ENCODE measurements at places on chromosomes 1 and 21.

- no peak for DNase-seq
Observed at GRCh38 chr1:71001624-71002023, 46.0 kb downstream of the PTGER3 start.

DNA sequence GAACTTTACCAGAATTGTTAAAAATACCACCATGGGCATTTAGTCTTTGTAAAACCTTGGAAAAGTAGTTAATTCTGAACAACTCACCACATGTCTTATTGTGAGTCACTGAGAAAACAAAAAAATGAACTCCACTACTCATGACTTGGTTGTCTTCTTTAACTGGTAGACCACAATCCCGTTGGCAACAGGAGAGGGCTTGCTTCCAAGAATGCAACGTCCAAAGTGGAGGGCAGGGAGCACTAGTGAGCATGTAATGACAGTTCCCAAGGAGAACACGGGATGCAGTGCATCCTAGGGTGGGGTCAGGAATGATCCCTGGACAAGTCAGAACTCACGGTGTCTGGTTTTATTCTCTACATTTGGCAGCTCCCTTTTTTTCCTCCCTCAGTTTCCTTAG, 15.2 kb upstream of the HMCN1 start:
- DNase-seq, result no peak

GRCh38 chr21:37874904-37875780, 41.1 kb downstream of the KCNJ6 start:
- no peak for DNase-seq

- DNase-seq, result no peak
Observed at GRCh38 chr21:39314143-39315027, 953 bp upstream of the BRWD1 start.

DNA sequence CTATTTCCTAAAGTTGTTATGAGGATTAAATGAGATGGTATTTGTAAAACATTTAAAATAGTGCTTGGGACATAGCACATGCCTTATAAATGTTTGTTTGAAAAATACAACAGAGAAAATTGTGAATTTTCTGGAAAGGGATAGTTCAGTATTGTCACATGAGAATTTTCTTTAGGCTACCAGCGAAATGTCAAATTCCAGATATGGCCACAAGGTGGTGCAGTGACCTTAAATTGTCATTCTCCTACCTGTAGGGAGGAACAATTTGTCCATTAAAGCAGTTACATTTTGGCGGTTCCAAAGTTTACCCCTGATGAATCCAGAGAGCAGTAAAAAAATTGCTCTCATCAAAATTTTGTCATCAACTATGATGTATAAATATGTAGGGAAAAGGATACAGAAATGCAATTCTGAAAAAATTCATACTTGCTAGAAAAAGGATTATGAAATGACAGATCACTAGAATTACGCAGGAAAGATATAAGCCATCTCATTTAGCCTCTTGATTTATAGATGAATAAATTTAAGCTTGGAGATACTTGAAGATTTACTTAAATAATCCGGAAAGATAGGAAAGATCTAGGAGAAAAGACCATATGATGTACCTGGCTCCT, 50.2 kb upstream of the TSHB start:
- DNase-seq, result no peak

- DNase-seq, result no peak
Observed at GRCh38 chr1:7390604-7391000, 380.5 kb upstream of the VAMP3 start.

DNA sequence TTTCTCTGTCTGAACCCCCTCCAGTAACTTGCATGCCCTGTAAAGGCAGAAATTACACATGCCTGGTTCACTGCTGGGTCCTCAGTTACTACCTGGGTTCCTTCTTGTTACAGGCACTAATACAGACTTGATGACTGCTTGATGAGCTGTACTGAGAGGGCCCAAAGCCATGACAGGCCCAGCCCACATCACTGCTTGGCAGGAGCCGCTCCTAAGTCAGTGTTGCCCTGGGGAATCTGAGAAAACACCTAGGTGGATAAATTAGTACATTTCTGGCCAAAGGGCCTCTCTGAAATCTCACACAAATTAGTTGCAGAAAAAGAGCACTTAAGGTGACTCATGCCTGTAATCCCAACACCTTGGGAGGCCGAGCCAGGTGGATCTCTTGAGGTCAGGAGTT, 37.8 kb upstream of the IRF2BP2 start:
- no peak for DNase-seq

GRCh38 chr1:61222240-61222639, 139.9 kb downstream of the NFIA start:
- DNase-seq, result no peak

GRCh38 chr1:18373882-18374493, 106.7 kb upstream of the KLHDC7A start:
- no peak for DNase-seq

DNA sequence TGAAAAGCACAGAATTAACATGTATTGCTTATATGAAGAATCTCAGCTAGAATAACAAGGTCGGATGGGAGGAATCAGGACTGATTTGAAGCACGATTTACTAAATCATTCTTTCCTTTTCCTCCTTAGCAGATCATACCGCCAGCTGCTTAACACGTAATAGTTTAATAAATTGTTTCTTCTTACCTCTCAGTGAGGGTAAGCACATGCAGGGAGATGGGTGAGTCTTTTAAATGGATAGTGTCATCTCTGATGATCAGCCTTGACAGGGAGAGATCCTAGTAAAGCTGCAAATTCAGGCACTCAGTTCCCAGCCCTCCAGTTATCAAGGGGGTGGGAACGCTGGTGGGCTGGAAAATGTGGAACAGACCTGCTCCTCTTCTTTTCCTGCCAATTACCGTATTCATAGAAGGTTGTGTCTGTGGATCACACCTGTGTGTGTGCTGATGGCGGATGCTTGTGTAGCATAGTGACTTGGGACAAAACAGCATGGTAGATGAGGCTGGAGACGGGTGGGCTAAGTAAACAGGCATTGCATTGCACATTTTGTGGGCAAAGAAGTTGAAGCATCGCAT, 30.7 kb downstream of the NTPCR start:
- no peak for DNase-seq

DNA sequence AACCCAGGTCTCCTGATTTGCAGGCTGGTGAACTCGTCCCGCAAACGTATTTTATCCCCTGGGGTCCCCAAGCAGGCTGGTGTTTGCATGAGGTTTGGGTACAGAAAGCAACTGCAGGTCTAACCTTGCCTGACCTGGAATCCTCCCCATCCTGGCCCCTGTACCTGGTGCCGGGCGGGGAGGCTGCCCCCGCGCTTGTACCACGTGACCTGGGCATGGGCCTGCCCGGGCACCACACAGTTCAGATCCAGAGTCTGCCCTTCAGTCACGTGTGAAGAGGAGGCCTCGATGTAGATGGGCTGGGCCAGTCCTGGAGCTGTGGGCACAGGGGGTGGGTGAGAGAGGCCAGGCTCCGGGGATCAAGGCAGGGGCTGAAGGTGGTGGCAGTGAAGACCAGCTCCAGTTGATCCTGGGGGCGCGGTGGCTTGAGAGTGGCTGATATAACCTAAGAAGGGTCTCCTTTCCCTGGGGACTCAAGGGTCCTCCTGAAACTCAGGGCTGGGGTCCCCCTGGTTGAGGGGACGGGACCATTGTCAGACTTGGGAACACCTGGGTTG, 30.6 kb downstream of the LDLRAD2 start:
- DNase-seq, result no peak

DNA sequence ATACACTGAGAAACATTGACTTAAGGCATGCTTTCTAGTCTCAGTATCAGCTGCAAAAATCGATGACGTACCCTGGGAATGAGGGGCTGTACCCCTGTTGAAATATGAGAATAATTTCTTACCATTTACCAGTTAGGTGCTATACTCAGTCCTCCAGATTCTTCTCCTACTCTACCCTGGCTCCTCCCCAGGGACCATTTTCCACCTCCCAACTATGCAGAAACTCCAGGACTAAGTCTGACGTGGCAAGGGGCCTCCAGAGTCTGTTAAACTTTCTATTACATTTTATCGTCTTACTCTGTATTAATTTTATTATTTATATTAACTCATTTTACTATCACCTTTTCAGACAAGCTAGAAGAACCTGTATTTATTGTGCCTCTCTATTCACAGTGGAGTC, 124.3 kb downstream of the CYYR1 start:
- DNase-seq, result no peak

DNA sequence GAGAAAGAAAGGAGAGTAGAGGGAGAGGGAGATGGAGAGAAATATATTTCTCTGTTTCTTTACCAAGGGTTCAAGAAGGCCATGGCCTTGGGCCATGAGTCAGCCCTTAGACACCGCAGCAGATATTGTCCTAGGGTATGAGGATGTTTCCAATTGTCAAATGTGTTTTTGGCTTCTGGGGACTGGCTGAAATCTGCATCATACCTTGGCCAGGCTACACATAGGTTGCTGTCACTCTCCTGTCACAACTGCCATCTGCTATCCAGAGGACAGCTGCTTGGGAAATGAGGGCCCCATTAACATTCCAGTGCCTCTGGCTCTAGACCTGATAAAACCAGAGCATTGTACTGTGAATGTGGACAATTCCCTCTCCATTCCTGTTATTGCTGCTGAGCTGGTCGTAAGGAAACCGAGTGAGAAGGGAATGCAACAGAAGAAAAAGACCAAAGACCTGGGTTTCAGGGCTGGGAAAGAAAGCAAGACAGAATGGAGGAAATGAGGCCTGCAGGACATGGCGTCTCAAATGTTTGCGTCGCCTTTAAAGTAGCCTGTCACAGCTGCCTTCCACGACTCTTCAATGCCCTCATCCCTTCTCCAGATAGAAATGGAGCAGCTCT, 8.8 kb upstream of the PIGC start:
- DNase-seq, result no peak

DNA sequence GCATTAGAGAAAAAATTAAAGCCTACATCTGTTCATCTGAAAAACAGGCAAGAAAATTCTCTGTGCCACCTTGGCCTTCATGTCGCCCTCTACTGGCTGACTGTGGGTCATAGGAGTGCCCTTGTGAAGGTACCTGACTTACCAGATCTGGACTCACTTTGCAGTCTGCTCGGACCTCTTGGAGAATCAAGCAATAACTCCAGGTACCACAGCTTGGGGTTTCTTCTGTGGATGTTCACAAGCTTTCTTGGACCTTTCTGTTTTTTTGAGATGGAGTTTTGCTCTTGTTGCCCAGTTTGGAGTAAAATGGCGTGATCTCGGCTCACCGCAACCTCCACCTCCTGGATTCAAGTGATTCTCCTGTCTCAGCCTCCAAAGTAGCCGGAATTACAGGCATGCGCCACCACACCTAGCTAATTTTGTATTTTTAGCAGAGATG, 2.4 kb upstream of the PRAMEF18 start:
- DNase-seq, result no peak

DNA sequence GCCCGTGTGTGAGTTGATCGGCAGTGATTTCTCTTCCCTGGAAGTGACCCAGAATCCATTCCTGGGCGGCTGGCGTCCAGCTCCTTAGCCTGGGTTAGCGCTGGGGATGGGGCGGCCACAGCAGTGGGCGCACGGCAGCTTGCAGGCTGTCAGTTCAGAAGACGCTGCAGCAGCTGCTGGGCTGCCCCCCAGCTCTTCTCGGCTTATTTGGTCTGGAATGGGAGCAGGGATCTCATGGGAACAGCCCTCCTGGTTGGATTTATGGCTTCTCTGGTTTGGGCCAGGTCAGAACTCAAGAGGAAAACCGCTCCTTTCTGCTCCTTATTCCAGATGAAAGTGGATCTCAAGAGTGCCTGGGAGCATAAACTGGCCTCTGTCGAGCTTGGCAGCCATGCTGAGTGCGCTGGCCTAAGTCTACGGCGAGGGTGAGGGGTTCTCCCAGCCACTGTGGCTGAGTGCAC, 148.2 kb downstream of the PRDM16 start:
- no peak for DNase-seq

GRCh38 chr1:75765697-75766355, 20.2 kb upstream of the RABGGTB start:
- DNase-seq, result no peak

DNA sequence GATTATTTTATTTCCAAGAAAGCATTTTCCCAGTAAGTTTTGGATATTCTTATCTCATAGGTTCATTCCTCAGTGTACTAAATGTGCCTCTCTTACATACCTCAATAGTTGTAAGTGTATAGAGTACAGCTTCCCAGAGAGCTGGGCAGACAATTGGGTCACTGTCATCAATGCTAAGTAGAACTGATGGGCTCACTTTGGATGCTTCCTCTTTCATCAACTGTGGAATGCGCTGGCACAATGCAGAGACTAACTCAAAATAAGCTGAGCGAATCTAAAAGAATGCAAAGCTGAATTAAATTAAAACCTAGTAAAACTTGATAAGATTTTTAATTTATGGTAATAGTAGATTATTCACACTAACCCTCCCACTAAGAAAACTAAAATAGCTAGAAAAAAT, 21.5 kb downstream of the LTN1 start:
- DNase-seq, result no peak

DNA sequence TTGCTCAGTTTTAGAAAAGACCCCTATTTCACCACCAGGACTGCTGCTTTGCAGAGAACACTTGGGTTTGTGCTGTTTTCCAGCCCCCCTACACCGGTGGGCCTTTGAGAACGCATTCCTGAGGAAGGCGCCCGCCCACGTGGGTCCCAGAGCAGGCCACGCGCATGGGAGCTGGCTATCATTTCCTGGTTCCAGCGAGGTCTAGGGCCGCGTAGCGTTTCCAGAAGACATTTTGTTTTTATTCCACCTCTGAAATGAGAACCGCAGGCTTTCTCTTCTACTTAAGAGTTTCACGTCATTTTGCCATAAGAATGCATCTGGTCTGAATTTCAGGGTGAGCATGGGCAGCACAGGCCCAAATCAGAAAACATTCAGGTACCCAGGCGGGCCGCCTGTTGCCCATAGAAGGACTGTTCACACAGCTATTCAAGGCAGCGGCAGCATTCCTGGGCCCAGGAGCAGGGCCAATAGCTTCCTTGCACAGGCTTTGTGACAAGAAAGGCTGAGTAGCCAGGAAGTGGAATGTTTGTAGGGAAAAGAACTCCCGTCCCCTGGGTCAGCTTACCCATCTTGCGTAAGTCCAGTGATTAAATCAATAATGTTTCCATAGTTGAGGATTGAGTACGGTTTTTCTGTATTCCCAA, 1.4 kb upstream of the KLHL21 start:
- DNase-seq, result no peak

DNA sequence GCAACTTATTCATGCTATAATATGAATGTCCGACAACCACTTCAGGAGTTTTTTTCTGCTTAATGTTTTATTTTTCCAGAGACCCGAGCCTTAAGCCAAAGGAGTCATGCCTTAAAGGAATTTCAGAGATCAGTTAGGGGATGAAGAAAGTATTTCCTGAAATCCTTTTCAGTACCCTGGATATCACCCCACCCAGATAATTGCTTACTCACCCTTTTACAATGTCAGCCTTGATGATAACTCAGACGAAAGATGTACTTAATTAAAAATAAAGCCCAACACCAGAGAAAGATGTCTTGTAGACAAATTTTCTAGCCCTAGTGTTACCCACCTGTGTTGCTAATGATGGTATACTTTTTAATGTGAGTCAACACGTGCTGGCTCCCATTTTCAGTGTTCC, 124.1 kb downstream of the XCL2 start:
- no peak for DNase-seq

- no peak for DNase-seq
Observed at GRCh38 chr1:162710780-162711465, 78.7 kb downstream of the DDR2 start.

DNA sequence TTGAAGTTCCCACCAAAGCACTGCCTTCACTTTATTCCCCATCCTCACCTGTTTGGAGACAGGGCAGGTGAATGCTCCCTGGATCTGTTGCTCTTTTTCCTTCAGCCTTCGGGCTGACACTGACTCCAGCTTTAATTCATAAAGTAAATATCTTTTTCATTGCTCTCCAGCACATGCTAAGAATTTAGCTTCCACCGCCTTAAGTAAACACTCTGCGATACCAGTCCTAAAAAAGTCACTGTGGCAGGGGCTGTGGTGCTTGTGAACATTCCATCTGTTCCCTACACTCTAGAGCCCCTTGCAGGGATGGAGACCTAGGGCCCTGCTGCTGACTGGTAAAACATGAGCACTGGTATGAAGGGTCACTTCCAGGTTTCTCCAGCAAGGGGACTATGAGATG, 896 bp upstream of the PLA2G2A start:
- no peak for DNase-seq

Data from cortex of kidney (tissue), 1 donor.